ENCODE measurements at places on chromosomes 3 and 15.

- DNase-seq, result no peak
Observed at GRCh38 chr3:114290911-114291901, 2.6 kb upstream of the TIGIT start.

- peak; percentile 36 for DNase-seq
Observed at GRCh38 chr3:102673271-102674115, 238.7 kb downstream of the ZPLD1 start.

GRCh38 chr3:175075269-175075668 is 216.1 kb downstream of the NAALADL2 start:
- DNase-seq, result no peak

DNA sequence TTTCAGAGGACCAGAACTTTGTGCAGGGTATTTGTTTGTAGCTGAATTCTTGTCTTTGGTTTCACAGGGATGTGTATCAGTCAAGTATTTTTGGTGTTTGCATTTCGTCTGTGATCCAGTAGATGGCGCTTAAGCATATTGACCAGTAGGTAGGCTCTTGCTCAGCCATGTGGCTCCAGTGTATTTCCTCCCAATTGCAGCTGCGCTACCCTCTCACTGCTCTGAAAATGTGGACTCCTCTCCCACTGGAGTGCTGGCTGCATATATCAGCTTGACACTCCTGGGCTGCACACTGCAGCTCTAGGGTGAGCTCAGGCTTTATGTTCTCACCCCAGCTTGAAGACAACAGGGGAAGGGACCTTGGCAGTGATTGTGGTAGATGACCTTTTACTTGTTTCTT is 1264.3 kb upstream of the ALCAM start:
- DNase-seq, result peak; percentile 56

Measured in foreskin keratinocyte (primary cell).